ENCODE measurements at places on chromosomes 3 and 15.

- DNase-seq: peak; percentile 67
These were observed 39.9 kb upstream of the MB21D2 start for GRCh38 chr3:192957441-192958021.

DNA sequence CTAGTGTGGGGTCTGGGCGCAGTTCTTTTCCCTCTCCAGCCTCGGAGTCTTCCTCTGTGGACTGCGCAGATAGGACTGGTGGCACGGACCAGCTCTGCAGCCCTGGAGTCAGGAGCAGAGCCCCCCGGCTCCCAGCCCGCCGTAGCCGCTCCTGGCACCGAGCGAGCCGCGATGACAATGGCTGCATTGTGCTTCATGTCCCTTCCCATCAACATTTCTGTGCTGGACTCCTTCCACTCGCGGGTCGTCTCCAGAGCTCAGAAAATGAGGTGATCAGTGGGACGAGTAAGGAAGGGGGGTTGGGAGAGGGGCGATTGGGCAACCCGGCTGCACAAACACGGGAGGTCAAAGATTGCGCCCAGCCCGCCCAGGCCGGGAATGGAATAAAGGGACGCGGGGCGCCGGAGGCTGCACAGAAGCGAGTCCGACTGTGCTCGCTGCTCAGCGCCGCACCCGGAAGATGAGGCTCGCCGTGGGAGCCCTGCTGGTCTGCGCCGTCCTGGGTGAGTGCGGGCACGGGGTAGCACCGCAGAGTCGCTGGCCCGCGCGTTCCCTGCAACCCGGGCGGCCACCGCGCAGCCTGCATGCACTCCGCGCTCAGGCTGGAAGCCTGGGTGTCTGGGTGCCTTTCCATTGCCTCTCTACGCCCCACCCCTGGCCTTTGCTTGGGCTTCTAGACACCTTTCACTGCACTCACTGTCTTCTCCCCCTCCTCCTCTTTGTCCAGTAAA, at the start of gene TF:
TSS of gene TF (plus strand) at position 413 of the 731 bp plus-strand sequence. CDS start at position 461, 48 bp downstream.
- no peak for DNase-seq

- no peak for DNase-seq
These were observed 280.6 kb downstream of the SATB1 start for GRCh38 chr3:18144571-18144970.

DNA sequence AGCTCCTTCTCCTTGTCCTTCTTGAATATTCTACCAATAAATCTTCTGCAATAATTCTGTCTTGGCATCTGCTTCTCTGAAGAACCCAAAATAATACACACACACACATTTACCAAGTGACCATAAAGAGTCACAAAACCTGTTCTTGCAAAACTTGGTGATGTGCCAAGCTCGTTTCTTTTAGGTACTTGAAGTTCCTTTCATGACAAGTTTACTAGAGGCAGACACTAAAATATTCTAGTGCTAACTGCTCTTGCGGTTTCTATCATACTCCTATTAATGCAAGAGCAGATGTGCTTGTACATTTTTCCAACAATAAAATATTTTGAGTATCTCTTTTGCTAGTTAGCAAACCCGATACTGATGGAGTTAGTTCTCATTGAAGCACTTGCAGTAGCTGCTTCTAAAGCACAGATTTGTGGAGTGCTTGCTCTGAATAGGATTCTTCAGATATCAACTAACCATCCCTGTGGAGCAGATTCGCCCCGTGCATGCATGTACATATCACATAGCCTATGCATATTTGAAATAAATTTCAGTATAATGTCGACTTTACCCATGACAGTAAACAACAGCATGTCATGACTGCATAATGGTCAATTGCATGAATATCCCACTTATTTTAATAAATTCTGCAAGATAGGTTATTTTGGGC, 23.2 kb downstream of the HHLA2 start:
- DNase-seq: no peak

DNA sequence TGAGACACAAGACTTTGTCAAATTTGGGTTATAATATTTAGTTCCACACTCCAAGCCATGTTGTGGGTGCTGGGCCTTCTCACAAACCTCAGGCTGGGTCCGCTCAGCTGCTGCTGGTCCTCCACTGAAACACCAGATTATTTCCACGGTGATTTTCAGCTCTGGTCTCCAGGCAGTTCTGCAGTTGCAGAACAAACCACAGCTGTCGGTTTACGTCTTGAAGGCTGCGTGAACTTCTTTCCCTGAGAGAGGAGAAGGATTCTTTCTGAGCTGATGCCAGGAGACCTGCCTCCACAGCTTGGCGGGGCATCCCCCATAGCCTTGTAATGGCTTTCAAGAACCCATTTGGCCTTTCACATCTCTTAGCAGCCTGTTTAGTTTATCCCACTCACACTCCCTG, 16.2 kb downstream of the GALNT15 start:
- DNase-seq: no peak

GRCh38 chr3:193049935-193050334, 132.3 kb upstream of the MB21D2 start:
- DNase-seq: no peak

DNA sequence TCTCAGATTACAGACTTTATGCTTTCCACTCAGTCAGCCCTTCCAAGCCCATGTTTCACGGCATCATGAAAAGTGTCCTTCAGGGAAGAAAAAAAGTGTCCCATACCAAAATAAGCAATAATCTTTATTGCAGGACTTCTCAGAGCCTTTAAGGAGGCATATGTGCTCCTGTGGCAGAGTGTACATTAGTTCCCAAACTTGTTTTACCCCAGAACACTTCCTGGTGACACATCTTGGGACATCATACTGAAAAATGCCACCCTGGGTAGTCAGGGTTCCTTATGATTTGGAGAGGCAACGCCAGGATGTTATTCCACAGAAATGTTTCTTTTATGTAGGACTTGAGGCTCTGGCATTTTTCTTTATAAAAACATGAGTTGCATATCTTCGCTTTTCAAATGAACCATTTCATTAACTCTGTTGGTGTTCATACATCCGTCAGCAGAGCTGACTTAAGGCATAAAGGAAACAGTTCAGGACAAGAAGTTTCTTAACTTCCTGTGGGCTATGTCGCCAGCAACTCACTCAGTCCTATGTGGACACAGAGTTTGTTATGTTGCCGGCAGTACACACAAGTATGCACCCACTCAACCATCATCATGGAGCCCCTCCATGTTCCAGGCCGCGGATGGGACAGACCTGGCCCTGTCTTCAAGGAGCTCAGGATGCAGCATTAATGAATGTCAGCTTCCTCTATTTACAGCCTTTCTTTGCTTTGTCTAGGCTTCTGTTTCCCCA, 63.8 kb downstream of the CASR start:
- DNase-seq: no peak

- DNase-seq: peak; percentile 81
These were observed 1.1 kb downstream of the TM6SF1 start for GRCh38 chr15:83108266-83109219.

DNA sequence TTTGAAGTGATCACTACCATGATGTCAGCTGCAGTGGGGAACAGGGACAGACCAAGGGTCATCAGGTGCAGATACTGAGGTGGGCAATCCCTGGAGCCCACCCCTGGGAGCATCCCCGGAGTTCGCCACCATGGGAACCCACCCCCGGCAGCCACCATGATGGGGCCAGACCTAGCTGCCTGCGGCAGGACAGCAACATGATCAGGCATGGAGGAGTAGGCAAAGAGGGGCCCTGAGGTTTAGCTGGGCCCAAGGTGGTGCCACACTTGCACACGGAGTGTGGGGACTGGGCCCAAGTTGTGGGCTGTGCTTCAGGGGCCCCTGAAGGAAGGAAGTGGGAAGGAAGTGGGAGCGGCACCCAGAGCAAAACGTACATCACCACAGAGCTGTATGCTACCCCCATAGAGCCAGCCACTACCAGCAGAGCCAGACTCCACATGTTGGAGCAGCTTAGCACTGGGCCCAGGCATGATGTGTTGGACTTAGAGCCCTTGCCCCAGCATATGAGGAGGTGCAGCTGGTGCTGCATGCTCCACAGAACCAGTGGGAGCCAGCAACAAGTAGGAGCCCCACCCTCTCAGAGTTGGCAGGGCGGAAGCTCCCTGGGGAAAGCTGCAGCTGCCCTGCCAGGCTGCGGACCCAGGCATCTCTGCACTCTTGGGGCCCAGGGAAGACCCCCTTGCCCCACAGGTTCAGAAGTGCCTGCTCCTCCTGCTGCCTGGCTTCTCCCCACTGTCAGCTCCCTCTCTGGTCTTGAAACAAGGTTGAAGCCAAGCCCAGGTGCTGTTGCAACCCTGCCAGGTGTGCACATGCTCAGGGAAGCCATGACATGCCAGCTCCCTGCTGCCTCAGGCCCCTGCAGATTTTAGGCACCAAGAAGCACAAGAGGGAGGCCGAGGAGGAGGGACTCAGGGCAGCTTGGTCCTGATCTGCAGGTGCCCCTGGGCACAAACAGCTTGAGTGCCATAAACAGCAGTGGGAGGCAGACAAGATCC, 515.3 kb downstream of the ZBBX start:
- peak; percentile 50 for DNase-seq

- DNase-seq: no peak
These were observed 534.1 kb upstream of the KCNMB2 start for GRCh38 chr3:178002113-178002512.

GRCh38 chr15:42984493-42985034, 64.0 kb upstream of the TTBK2 start:
- DNase-seq: no peak

GRCh38 chr3:33980252-33980651, 181.8 kb downstream of the PDCD6IP start:
- DNase-seq: no peak

DNA sequence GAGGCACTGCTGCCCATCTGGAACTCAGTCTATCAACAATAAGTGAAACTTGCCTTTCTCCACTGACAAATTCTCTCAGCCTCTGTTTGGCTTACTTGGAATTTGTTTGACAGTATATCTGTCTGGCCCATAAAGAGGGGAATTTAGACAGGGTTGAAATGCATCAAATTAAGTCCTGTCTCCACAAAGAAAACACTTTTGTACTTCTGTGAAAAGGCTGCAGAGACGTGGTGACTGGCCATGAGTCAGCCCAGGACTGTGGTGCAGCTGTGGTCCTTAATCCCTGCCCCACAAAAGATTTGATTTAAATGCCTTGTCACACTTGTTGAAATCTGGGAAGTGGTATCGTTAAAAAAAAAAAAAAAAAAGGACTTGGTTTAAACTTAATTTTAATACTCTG, 47.5 kb downstream of the RYR3 start:
- DNase-seq: no peak

- peak; percentile 67 for DNase-seq
These were observed 7.2 kb upstream of the MCF2L2 start for GRCh38 chr3:183435661-183436060.

Data from activated CD4-positive, alpha-beta T cell treated with anti-CD3 and anti-CD28 coated beads, Interleukin-2, amount 10 ng/mL, durations not matched to agents 24 days and 14 days (primary cell).